ENCODE measurements at places on chromosomes 16 and 17.

- DNase-seq = no peak
Observed at GRCh38 chr16:10386517-10387100, 748 bp downstream of the ATF7IP2 start.

DNA sequence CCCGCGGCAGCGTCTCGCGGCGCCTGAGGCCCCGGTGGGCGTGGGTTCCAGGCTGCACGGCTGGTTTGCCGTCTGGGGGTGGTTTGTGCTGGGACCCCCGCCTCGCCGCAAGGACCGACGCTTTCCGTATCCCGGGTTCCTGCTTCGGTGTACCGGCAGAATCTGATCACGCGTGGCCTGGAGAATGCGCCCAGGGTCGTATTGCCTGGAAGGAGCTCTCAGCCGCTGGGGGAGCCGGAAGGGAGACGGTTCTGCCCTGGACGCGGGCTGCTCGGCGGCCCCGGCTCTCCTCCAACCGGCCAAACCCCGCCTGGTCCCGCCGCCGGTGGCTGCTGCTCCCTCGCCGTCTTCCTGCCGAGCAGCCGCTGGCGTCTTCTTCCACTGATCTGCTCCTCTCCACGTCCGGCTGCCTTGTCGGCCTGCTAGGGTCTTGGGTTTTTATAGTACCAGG, 39.8 kb downstream of the ZNF778 start:
- DNase-seq = no peak

- peak; percentile 61 for DNase-seq
Observed at GRCh38 chr17:36755586-36755985, 154.2 kb downstream of the MRM1 start.

DNA sequence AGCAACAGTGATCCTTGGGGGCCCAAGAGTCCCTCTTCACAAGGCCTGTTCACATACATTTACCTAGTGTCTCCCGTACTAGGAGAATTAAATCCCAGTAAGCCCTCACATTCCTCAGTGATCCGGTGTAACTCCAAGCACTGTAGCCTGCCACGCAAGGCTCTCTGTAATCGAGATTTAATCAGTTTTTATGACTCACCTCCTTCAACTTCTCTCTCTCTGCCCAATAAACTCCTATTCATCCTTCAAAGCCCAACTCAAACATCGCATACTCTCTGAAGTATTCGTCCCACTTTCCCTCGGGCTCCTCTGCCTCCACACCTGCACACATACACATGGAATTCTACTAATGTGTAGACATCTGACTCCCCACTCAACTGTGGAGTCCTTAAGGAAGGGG, 141.8 kb downstream of the CMIP start:
- no peak for DNase-seq

GRCh38 chr16:8961811-8962390, 1.8 kb downstream of the USP7 start:
- no peak for DNase-seq

DNA sequence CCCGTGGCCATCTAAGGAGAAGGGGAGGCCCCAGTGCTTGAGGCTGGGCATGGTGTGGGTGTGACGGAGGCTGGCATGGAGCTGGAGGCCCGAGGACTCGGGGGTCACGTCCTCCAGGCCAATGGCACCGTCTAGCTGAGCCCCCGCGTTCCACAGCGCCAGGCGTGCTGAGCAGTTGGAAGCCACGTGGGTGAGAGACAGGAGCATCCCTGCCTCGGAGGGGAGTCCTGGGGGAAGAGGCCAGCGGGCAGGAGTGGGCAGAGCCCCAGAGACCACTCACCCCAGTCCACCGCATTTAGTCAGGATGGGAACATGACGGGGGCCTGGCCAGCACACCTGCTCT, 78.8 kb downstream of the RMI2 start:
- DNase-seq = no peak

GRCh38 chr16:17078931-17079631, 391.7 kb downstream of the XYLT1 start:
- no peak for DNase-seq

DNA sequence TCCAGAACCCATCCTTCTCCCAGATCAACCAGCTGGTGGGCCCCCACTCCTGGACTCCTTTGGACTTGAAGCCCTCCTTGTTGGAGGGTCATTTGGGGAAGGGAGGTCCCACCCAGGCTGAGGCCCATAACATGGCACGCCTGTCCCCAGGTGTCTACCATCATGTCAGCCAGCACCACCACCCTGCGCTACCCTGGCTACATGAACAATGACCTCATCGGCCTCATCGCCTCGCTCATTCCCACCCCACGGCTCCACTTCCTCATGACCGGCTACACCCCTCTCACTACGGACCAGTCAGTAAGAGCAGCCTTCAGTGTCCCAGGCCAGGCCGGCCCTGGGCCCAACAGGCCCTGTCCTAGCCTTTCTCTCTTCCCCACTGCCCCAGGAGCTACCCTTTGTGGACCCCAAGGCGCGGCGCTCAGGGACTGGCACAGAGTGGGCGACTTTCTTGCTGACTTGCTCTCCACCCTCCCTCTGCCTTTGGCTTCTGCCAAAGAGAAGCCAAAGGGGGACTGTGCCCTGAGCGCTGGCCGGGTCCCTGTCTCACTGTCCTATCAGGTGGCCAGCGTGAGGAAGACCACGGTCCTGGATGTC, 4.3 kb downstream of the TUBG1 start:
- DNase-seq = no peak

DNA sequence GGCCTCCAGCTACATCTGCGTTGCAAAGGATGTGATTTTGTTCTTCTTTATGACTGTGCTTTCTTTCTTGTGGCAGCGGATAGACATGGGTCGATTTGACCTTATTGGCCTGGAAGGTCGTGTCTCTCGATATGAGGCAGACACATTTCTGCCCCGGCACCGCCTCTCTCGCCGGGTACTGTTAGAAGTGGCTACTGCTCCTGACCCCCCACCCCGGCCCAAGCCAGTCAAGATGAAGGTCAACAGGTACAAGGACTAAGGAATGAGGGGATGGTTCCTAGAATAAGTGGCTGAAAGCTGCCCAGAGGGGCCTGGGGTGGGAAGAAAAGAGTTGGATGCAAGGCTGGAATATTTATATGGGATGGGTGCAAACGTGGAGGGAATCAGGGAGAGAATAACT, 21.1 kb downstream of the SRCAP start:
- DNase-seq = no peak

DNA sequence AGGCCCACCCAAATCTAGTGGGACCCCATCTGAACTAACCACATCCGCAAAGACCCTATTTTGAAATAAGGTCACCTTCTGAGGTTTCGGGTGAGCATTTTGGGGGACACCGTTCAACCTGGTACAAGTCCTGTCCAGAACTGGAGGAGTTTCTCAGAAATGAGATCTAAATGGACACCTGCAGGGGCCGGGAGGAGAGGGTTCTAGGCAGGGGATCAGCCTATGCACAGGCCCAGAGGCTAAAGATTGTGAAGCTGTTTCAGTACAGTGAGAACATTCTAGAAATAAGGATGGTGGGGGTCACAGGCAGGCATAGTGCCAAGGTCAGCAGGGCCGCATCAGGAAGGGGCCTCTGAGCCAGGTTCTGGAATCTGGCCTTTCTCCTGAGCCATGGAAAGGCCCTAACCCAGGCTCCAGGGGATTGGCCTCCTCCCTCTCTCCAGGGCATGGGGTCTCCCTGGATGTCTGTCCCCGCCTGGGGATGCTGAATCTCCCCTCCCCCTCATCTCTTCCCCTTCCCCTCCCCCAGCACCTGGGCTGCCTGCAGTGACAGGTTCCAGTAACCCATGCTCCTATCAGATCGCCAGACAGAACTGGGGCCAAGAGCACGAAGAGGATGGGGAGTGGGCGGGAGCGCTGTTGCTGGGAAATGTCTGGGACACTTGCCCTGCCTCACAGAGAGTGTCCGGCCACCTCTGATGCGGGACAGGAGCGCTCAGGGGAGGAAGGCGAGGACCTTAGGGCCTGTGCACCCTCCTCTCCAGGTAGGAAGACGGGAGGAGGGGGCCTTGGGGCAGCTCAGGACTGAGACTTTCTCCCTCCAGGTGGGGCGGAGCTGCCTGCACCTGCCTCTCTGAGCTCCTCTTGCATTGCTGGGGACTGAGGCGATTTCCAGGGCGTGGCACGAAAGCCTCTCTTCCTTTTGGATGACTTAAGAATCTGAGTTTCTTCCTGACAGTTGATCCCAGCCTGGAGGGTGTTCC, 321.4 kb upstream of the TNRC6C start:
- no peak for DNase-seq

DNA sequence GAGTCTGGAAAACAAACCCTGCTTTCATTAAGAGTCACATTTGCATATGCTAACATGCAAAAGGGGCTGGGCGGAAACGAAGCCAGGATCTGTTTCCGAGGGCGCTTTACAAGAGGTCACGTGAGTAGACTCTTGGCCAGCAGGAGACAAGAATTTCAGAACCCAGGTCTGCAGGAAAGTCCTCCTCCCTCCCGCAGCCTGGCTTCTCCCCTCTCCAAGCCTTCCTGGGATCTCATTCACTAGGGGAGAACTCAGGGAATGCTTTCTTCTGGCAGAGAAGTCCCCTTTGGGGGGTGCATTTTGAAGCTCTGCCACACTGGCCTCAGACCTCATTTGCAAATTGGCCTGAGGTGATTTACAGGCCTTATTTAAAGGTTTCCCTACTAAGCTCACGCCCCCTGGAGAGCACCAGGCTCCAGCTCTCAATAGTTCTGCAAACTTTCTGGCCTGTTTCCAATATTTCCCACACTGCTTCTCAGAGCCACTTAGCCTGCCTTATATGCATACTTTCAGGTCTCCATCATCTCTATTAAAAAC, 57.2 kb upstream of the CACNG5 start:
- DNase-seq = no peak

GRCh38 chr17:77177002-77177741, 36.4 kb downstream of the SEC14L1 start:
- no peak for DNase-seq

DNA sequence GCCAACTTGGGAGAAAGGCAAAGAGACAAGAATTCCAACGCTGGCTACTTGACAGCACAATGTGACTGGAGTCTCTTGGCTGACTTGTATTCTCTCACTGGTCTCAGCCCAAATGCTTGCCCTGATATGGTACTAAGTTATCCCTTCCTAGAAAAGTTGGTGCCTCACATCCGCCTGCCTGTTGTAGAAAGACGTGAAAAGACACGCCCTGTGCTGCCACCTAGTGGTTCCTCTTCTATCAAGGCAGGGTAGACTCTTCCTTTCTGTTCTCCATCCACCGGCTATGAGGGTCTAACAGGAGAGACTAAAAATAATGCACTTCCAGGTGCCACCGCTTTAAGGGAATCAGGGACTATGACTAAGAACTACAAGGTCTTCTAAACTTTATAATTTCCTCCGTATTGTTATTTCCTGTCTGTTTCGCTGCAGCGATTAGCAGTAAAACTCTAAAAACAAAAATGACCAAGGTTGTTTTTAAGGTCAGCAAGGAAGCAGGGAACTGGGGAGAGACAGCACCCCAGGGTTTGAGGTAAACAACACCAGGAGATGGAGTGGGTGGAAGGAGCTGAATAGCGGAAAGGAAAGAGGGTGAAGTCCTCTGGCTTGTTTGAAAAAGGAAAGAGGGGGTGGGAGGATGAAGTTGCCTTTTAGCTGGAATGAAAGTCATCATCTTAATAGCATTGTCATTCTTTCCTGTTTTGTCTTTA, 109.5 kb downstream of the YPEL2 start:
- DNase-seq = peak; percentile 94

DNA sequence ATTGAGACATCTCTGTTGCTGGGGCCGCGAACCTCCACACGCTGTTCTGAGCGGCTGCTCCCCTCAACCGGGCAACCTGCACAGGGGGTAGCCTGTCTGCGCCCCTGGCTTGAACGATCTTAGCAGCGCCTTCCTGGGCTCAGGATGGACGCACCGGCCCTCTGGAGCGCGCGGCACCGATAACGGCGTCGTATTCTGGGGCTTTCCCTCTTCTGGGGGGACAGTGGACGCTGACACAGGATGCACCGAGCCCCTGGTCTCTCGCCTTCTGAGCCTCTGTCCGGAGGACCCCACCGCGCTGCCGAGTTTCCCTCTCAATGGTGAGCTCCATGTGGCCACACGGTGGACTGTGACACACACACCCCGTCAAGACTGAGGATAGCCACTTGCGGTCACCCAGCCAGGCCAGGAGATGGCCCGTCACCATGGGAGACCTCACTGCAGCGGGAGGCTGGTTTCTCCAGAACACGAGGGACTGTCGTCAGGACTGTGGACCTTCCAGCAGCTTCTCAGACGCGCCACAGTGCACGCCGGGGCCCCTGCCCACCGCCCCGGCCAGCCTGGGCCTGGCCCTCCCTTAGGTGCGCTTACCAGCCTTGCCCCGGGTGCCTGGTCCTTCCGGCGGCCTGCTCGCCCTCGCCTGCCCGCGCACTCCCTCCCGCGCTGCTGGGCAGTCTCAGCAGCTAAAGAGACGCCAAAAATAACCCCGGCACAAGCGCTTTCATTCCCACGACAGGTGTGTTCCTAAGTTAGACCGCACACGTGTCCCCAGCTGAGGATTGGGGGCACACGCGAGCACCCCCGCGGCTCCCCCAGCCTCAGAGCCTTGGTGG, 30.0 kb upstream of the PABPN1L start:
- no peak for DNase-seq

DNA sequence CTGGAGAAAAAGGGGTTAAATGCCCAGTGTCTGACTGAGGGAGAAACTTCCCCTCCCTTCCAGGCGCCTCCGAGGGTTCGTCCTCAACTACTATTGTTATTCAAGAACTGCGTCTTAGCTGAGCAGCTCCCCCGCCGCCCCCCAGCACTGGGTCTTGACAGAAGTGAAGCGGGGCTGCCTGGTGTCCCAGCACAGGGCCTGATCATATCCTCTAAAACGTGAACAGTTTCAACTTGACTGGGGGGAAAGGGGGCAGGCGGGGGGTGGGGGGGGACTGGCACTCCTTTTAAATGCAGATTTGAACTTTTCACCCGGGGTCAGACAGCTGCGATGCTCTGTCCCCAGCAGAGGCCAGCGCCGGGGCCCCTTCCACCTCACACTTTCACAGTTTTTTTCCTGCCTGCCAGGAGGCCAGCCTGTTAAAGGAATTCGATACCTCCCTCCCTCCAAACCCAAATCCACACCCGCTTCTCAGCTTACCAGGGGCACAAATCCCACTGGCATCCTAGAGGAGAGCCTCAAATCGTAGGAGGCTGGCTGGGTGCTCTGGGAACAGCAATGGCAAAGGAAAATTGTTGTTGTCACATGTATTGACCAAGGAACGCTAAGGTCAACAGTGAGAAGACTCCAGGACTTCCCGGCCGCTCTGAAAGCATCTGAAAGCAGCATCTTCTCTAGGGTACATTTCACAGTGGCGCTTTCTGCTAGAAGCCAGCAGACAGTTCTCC, 14.5 kb downstream of the ZFHX3 start:
- no peak for DNase-seq

- no peak for DNase-seq
Observed at GRCh38 chr16:80253741-80254140, 287.1 kb upstream of the DYNLRB2 start.

DNA sequence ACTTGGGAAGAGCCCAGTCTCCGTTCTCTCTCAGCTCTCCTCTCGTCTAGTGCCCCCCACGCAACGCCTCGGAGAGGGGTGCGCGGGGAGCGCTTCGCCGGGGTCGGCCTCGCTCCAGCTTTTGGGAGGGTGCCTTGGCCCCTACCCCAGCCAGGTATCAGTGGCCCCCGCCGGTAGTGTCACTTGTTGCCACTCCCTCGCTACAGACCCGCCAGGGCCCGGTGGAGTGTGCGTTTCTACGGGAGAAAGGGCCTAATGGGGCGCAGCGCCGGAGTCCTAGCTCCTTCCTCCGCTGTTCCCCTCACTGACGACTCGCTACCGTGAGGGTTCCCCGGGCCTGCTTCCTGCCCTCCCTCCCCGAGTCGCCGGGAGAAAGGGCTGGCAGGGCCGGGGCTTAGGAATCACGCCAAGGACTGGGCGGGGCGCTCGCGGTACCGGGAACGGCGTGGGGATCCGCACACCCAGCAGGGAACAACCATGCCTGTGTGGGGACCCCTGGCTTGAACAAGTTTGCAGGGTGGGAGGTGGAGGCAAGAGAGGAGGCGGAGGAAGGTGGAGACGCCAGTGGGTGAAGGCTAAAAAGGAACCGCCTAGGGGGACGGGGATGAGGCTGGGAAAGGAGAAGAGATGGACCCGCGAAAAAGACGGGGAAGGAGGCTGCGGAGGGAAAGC, 997 bp upstream of the CDH11 start:
- DNase-seq = no peak

All from activated CD4-positive, alpha-beta T cell treated with anti-CD3 and anti-CD28 coated beads, Interleukin-2, amount 50 U/mL, for 48 hours (primary cell).